Stimulated activated naive CD8-positive, alpha-beta T cell treated with anti-CD3 and anti-CD28 coated beads, Interleukin-15, Interleukin-2, amounts not matched to agents 100 U/mL and 50 U/mL, for 24 hours (primary cell): ENCODE measurements at places on chromosomes 4 and X.
A peak's percentile ranks its signal among the peaks of the same experiment; 100 is the strongest.

GRCh38 chrX:6904156-6904555, 243.4 kb upstream of the STS start:
- DNase-seq: no peak

- DNase-seq: no peak
Measured at GRCh38 chr4:176902710-176903323, 110.1 kb upstream of the VEGFC start.

DNA sequence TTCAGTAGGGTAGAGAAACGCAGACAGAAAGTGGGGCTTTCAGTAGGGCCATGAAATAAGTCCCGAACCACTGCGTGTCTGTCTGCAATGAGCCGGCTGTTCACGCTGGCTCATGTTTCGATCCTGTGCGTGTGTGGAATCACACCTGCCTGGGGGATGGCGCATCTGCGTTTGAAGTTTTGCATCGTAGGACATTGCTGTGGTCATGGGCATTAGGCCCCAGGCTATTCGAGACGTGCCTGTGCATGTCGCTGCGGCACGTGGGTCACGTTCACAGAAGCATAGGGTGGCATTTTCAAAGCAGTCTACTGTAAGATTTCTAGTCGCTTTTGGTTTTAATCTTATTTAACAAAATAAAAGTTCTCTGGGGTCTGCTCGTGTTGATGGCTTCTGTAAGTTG, 25.5 kb upstream of the HGFAC start:
- no peak for DNase-seq

DNA sequence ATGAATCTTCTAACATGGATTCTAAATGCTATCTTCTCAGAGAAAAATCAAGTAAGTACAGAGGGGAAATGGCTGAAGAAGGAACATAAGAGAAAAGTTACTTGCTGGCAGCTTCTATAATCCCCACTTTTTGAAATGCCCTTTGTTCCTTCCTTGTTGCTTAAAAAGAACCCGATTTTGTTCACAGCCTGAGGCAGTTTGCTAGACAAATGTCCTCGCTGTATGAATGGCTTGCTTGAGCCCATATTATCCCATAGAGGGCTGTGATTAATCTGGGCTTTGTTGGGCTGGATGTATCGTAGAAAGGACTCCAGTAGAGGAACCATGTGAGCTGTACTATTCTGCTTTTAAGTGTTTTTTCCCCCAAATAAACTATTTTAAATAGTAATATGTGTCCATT, 134.3 kb upstream of the FGF13 start:
- DNase-seq: no peak

DNA sequence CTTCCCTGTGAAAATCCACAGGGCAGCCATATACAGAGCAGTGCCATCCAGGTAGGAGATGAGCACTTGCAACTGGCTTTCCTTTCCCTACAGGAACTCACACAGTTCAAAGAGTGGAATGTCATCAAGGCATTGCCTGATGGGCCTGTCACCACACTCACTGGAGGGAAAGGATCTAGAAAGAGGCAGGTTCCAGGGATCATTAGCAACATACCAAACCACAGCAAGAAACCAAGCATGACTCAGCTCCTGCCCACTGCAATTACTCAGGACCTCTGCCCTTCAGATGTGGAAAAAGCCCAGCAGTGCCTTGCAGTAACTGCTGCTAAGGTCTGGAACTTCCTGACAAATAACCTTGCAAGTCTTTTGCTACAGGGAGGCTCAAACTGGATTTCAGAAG, 101.2 kb downstream of the ZNF674 start:
- DNase-seq: peak; percentile 25

DNA sequence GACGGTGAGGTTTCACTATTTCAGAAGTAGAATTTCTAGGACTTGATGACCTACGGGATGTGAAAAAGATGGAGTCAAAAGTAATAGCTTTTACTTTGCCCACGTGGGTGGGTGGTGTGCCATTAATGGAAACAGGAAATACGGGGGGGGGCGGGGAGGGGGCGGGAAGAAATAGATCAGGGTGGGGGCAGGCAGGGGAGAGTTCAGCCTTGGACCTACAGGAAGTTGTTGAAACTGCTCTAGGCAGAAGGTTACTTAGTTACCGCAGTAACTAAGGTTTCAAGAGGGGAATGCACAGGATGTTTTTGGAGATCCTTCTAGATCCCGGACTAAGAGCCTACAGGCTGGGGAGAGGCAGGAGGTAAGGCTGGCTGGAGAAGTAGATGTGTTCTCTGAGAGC, 3.6 kb upstream of the FHL1 start:
- DNase-seq: peak; percentile 5
